RPMI7951 (cell line): ENCODE measurements at places on chromosomes 6 and 20.

DNA sequence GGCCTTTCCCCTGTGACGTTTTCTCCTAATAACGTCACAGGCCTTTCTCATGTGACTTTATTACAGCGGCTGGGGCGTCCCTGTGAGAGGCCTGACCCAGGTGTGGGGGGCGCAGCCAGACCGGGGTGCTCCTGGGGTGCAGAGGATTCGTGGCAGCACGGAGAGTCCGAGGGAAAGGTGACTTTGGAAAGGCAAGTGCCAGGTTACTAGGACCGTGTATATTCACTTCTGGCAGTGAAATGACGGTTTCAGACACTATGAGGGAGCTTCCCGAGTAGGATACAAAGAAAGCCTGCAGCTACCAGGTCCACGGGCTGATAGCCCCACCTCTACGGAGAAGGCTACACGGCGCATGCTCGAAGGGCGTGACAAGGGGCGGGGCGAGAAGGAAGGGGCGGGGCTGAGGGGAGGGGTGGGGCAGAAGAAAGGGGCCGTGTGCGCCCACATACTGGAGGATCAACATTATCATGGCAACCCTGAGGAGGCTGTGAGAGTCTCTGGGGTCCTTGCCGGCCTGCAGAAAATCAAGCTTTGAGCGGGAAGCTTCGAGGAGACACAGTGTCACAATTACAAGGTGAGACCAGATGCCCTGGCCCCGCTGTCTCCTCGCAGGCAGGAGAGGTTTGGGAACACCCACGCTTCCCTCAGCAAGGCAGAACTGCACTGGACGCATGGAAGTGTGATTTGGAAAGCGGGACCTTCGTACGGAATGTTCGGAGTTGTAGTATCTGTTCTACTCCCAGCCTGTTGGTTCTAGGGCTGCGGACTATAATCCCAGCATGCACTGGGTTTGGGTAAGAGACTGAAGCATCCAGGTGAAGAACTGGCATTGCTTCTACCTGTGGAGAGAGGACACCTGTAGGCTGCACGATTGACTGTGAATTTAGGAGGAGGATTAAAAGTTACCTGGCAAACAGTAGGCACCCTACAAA, 54.4 kb upstream of the ZNF337 start:
- DNase-seq: peak; percentile 70

DNA sequence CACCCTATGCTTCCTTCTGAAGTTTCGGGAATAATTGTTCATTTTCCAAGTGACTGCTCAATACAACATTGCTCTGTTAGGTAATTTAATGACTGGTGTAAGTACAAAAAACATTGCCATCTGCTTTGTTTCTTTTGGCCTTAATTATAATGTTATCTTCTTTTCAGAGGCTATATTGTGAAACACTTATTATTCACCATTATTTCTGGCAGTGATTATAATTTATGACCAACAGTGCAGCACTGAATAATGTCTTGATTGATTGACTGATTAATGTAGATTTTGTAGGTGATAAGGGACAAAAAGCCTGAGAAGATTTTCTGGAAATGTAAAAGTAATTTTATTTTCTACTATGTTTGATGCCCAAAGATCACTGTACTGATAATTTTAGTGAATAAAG, 377.7 kb downstream of the PLCB1 start:
- DNase-seq: no peak

DNA sequence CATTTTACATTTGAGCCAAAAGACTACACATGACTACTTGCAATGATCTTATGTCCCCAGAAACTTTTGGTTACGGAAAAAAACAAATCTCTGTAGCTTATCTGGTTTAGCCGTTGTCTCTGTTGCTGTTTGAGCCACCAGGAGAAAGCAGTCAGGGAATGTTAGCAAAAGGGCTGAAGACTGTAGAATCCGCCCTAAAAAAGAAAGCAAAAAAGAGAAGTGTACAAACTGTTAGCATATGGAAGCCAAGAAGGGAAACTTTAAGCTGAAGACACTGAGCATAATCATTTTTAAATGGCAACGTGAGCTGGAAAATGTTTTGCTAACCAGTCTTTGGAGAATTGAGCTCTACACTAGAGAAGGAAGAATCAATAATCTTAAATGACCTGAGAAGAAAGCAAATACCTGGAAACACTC, 69.9 kb upstream of the MYLIP start:
- DNase-seq: no peak

DNA sequence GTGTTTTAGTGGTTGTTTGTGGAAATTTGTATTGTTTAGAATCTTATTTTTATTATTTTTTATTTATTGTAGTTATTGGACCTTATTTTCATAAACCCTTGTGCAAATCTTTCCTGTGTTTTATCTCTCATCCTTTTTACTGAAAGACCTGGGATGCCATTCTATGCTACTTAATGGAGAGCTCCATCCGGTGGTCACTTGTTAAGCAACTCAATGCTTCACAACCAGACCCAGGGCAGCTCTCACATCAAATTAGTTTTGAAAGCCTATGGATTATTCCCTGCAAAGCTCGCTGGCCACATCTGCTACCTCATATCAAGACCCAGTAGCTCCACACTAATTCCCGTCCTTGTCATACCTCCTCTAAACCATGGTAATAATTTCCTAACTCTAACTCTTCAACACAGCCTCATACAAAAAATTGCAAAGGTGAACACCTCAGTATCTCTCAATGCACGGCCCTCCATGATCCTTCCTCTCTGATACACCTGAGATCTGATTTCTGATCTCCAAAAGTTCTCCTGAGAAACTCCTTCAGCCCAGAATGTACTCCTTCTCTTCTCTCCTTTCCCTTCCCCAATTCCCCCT, 296.6 kb upstream of the MANEA start:
- DNase-seq: no peak

- no peak for DNase-seq
Observed at GRCh38 chr20:36726168-36726567, 19.7 kb downstream of the NDRG3 start.

- DNase-seq: peak; percentile 88
Observed at GRCh38 chr6:120198033-120198432, 848.5 kb upstream of the MAN1A1 start.
